Non-pigmented ciliary epithelial cell (primary cell): ENCODE measurements at places on chromosomes 7 and 10.

DNA sequence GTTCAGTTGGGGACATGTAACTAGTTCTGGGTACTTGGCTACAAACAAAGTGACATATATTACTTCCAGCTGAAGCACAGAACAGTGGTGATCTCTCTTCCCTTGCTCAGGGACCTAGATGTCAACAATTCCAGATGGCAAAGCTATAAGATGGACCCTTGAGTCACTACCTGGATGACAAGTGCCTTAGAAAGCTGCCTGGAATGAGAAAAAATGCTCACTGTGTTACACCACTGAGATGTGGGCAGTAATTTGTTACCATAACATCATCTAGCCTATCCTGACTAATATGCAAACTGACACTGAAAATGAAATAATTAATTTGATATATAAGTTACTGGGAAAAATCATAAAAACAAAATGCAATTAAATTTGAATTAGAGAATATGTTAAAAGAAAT lies 16.4 kb upstream of the CTTNBP2 start:
- no peak for DNase-seq

DNA sequence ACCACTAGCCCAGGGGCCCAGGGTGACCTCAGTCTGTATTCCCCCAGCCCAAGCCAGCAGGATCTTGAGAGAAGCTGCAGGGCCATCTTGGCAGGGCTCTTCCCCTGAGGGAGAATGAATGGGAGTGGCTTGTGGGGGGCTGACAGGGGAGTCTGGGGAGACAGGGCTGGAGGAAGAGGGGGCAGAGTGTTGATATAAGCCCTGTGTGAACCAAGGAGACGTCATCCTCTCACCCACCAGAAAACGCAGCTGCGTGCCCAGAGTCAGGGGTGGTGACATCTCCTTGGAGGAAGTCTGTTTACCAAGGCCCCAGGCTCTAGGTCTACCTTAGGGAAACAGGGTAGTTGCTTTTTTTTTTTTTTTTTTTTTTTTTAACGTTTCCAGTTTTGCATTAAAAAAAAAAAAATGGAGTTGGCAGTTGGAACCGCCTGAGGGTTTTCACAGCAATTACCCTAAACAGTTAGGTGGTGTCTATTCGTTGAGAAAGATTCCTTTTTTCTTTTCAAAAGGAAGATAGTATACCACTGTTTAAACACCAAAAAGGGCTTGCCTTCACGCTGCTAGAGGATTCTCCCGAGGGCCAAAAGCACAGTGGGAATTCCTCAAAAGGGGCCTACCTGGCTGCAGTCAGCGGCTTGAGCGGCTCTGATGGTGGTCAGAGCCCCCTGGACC lies 113.8 kb downstream of the PRPF18 start:
- no peak for DNase-seq

DNA sequence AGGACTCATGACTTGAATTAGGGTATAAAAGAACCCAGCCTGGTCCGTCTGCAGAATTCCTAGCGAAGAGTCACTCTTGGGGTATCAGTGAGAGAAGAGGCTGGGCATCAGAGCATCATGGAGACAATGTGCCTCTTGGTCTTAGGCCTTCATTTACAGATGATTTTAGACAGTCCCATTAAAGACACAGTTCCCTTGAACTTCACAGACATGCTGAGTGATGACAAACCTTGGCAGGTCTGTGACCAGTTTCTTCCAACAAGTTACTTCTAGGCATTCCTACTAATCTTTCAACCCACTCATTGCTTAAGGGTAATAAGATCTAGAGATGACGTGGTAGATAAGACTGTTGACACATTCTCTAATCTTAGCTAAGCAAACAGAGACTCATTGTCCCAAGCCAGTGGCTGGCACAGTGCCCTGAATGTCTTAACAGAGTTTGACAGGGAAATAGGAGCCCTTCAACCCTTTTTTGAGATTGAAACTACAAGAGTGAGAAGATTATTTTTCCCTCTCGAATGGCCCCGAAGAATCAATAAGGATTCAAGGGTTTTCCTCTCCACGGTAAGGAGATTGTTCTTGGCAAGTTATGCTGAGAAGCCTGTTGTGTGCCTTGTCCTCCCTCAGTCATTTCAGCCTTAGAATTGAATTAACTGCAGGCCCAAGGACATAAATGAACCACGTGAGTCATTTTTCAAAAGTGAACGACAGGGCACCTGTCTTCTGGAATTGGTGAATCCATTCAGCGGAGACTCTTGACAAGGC lies 281.1 kb downstream of the CCDC3 start:
- DNase-seq, result peak; percentile 95

DNA sequence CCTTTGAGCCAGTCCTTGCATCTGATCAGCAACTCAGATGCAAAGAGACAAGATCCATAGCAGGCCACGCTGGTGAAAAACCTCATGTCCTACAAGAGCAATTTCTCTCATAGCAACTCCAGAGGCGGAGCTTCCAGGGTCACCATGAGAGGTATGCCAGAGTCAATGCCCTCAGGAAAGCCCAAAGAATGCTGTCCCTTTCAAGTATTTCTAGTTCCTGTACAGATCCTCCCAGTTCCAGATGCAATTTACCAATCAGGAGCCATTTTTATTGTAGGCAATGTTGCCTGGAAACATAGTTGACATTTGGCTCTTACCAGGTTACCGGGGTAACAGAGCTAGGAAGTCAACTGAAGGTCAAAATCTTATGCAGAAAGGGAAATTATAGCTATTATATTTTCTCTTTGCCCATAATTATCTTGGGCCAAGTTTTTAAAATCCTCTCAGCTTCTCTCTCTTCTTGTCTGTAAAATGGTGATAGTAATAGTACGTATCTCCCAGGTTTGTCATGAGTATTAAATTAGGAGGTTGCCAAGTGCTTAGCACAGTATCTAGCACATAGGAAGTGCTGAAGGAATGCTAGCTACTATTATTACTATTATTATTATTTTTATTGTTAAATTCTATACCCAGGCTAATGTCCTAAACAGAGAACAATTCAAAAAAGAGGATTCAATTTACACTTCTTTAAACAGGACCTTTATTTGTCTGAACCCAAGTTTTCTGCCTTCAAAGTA lies 46.3 kb upstream of the TM9SF3 start:
- no peak for DNase-seq

DNA sequence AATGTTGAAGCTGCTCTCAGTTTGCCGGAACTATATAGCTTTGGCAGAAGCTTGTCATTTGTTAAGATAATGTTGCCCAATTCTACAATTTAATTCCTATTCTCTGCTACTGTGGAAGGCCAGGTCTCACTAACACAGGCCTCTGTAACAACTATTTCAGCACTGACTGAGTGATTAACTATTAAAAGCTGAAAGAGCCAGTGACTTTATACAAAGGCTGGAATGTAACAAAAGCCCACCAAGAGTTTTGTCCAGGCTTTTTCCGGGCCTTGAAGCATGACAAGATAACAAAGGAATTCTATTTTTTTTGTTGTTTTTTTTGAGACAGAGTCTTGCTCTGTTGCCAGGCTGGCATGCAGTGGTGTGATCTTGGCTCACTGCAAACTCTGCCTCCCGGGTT lies 795.6 kb downstream of the PHTF2 start:
- no peak for DNase-seq

DNA sequence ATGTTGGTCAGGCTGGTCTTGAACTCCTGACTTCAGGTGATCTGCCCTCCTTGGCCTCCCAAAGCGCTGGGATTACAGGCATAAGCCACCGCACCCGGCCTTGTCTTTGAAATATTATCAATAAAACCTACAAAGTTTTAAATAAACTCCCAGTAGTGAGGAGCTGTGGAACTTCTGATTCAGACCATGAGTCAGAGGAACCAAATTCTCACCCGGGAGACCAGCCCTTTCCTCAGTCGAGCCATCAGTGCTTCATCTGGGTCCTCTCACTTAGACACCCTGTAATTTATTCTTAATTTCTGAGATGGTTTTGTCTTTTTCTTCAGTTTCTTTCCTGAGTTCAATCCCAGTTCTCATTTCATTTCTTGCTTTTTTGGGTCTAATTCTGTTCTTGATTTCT lies 68.6 kb downstream of the DYNC2I1 start:
- peak; percentile 19 for DNase-seq

- no peak for DNase-seq
These were observed 224.1 kb downstream of the DNAJB6 start for GRCh38 chr7:157560710-157561522.

GRCh38 chr7:152905949-152906348 lies 146.4 kb downstream of the ACTR3B start:
- DNase-seq, result no peak

- DNase-seq, result no peak
These were observed 229.6 kb downstream of the NSUN6 start for GRCh38 chr10:18421726-18422293.

- no peak for DNase-seq
These were observed 1.1 kb downstream of the REEP3 start for GRCh38 chr10:63522277-63522687.

DNA sequence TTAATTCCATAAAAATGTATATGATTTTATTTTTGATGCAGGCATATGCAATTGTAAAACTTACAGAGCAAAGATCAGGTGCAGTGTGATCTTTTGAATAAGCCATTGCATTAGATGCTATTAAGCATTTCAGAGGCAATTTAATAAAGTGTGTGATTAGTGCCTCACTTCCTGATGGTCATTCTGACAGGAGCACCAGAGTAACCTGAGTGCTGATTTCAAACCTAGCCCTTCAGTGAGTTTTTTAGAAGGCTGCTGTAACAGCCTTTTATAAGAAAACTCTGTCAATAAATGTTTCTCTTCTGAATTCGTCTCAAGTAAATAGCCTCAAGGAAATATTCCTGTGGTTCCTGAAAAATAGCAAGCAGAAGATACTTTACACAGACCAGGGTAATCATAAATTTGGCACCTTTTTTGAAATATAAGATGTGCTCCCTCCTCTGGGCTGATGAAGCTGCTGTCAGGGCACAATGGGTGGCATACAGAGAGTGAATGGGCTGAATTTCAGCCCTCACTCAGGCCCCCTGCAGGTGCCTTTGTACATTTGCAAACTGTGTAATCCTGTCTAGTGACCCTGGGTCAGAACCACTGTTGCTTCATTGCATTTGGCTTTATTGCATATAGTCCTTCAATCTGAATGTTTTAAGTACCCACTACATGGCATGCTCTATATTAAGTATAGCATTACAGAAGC lies 193.7 kb upstream of the CSTF2T start:
- DNase-seq, result no peak

GRCh38 chr10:78964952-78965633 lies 103.7 kb upstream of the ZMIZ1 start:
- DNase-seq, result no peak

- DNase-seq, result no peak
These were observed 91.9 kb upstream of the NPY start for GRCh38 chr7:24192053-24192452.

DNA sequence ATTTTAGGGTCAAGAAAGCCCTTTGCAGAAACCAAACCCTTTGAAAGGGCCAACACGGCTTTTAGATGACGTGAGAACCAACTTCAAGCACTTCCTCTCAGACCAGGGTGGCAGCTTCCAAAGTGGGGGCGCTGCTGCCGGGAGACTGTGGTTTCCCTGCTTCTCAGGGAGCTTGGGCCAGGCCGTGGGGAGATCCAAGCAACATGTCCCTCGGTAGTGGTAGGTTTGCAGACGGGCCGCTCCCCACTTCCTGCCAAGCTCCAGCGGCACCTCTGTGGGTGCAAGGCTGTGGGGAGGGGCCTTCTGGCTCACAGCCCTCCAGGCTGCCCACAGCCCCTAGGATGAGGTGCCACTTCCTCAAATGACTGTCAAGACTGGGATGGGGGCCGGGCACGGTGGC lies 132.4 kb downstream of the FAM53B start:
- no peak for DNase-seq

DNA sequence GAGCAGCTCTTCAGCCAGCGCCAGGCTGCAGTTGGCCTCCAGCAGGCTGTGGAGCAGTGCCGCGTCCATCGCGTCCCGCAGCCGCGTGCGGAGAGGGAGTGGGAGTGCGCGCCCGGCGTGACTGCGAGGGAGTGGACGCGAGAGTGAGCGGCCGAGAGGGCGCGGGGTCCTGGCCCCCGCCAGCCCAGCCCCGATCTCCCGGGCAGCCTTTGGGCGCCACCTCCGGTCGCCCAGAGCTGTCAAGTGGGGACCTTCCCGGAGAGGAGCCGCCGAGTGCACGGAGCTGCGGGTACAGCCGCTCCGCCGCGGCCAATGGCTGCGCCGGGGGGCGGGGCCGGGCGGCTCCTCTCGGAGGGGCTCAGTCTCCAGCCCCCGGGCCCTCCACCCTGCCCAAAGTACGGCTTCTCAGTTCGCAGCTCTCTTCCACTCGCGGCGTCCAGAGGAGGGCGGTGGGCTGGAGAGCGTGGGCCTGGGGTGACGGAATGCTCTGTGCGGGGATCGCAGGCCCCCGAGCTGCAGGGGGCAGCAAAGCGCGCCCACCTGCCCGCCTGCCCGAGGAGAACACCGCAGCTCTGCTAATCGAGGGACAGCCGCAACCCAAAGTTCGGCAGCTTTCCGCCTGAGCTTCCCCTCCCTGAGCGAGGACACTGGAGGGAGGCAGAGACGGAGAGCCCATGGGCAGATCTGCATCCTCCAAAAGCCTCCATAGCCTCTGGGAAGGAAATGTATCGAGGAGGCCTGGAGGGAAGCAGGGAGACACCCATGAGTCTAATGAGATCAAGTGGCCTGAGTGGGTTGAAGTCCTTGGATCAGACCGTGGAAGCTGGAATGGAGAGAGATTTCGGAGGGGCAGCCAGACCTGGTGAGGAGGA lies at the start of gene CRHR2:
Gene CRHR2 (minus strand): TSS at position 245 of the 872 bp plus-strand sequence. CDS start 176 bp downstream, at position 69.
- no peak for DNase-seq

DNA sequence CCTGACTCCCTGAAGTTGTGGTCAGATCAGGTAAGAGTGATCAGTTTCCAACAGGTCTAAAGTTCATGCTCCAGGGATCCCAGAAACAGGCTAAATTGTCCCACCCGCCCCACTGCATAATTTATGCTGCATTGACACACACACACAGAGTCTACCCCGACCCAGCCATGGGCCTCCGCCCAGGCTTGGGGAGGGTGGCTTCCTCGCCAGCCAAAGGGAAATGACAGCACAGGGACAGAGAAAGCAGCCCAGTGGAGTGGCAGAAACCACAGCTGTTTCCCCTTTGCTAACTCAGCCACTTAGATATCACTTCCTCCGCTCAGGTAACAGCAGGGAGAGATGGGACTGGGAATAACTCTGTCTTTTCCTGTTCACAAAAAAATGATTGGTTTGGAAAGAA lies 9.4 kb downstream of the SH3PXD2A start:
- no peak for DNase-seq

DNA sequence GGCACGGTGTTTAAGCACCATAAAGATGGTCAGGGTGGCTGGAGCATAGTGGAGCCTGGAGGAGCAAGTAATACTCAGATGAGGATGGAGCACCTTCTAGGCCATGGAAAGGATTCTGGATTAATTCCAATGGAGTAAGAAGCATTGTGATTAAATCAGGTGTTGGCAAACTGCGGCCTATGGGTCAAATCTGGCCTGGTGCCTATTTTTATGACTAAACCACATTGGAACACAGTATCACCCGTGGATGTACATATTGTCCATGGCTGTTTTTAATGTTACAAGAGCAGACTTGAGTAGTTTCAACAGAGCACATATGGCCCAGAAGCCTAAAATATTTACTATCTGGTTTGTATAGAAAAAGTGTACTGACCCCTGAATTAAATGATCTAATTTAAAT lies 49.9 kb upstream of the TMEM248 start:
- DNase-seq, result no peak

GRCh38 chr7:114175125-114175524 lies 239.5 kb upstream of the FOXP2 start:
- peak; percentile 15 for DNase-seq

GRCh38 chr7:1981201-1981877 lies 251.4 kb downstream of the MAD1L1 start:
- DNase-seq, result no peak

GRCh38 chr10:60646966-60647796 lies 131.1 kb upstream of the CDK1 start:
- DNase-seq, result peak; percentile 23
